ENCODE measurements at places on chromosomes 4 and X. TPM values are rescaled to one million over a fixed set of nuclear protein-coding genes. Genes with fewer than 3 reads are reported as not detected.

The RNF175 gene
- not detected for total RNA-seq

The CASP3 gene
- total RNA-seq, result 21.0 TPM

The FRG2 gene
- not detected for total RNA-seq

The RTL9 gene
- total RNA-seq, result 0.16 TPM

The NSG1 gene
- 9.9 TPM for total RNA-seq

The STS gene
- 2.4 TPM for total RNA-seq

The KLHL5 gene
- total RNA-seq, result 58.4 TPM

The FREM3 gene
- total RNA-seq, result not detected

The FDCSP gene
- total RNA-seq, result not detected

The CENPI gene
- total RNA-seq, result 12.6 TPM

The CHIC1 gene
- 4.0 TPM for total RNA-seq

The GABRQ gene
- 0.15 TPM for total RNA-seq

The NAP1L2 gene
- total RNA-seq, result 0.94 TPM

The ZDHHC15 gene
- not detected for total RNA-seq

The USP17L24 gene
- total RNA-seq, result not detected

The SNCA gene
- total RNA-seq, result 0.07 TPM

The CXCL11 gene
- 0.20 TPM for total RNA-seq

The OPRPN gene
- not detected for total RNA-seq

The NDST3 gene
- not detected for total RNA-seq

The LUZP4 gene
- total RNA-seq, result not detected

The MAML3 gene
- total RNA-seq, result 13.7 TPM

The NLGN3 gene
- 0.84 TPM for total RNA-seq

The GRXCR1 gene
- not detected for total RNA-seq

The CENPVL1 gene
- total RNA-seq, result not detected

The NUDT11 gene
- total RNA-seq, result 2.7 TPM

The PLA2G12A gene
- 12.4 TPM for total RNA-seq

The ITGB1BP2 gene
- total RNA-seq, result 0.44 TPM

The CXorf49 gene
- not detected for total RNA-seq

The PRRG1 gene
- 4.3 TPM for total RNA-seq

The CFAP97 gene
- total RNA-seq, result 11.6 TPM

The MGST2 gene
- 44.5 TPM for total RNA-seq

The SEPSECS gene
- 2.9 TPM for total RNA-seq

The SSX4B gene
- total RNA-seq, result not detected

The NXF2 gene
- not detected for total RNA-seq
